GM12891 (cell line): ENCODE measurements at places on chromosomes 4 and X.

GRCh38 chrX:30085571-30085970 is 129.8 kb upstream of the MAGEB2 start:
- no peak for DNase-seq

- DNase-seq: no peak
Measured at GRCh38 chr4:55356991-55357461, 11.0 kb downstream of the SRD5A3 start.

DNA sequence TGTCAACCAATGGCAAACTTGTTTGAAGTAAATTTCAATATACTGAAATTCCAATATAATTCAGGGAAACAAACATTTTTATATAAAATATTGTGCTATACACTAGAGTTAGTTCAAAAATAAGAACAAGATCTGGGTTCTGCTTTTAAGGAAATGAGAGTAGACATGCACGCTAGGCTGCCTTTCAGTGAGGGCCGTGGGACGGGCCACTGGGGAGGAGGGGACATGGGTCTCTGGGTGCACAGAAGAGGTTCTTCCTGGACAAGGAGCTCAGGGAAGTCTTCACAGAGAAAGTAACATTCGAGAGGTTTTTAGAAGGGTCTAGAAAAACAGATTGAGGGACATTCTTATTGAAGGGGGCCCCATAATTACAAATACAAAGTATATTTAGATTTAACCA is 64.4 kb downstream of the SHROOM3 start:
- no peak for DNase-seq

DNA sequence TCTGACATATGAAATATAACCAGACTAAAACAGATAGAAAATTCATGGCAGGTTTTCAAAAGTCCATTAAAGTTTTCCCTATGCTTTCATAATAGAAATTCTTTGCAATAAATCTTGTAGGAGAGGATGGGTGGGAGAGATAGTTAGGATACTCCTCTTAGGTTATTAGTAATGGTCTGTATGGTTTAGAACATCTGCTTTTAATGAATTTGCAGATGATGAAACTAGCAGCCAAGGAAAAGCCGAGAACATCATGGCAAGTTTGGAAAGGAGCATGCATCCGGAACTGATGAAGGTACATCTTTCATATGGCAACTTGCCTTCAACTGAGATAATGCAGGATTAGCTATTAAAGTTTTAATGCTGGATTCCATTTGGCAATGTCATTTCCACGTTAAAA is 70.7 kb downstream of the DOCK11 start:
- no peak for DNase-seq

- DNase-seq: no peak
Measured at GRCh38 chr4:126766241-126766640, 866.5 kb upstream of the INTU start.

- DNase-seq: peak; percentile 2
Measured at GRCh38 chr4:154559494-154560418, 3.1 kb upstream of the FGB start.

GRCh38 chrX:29661290-29661689 is 554.1 kb upstream of the MAGEB2 start:
- DNase-seq: no peak

DNA sequence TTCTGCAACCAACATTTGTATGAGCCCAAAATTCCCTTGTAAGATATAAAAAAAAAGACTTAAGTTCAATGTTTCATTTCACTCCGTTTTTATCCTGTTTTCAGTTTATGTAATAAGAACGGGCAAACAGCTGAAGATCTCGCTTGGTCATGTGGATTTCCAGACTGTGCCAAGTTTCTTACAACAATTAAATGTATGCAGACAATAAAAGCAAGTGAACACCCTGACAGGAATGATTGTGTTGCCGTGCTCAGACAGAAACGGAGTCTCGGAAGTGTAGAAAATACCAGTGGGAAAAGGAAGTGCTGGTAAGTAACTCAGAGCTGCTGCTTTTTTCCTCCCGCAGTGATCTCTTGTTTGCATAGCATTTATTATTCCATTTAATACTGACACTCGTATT is 2.8 kb downstream of the ANKRD37 start:
- DNase-seq: no peak

DNA sequence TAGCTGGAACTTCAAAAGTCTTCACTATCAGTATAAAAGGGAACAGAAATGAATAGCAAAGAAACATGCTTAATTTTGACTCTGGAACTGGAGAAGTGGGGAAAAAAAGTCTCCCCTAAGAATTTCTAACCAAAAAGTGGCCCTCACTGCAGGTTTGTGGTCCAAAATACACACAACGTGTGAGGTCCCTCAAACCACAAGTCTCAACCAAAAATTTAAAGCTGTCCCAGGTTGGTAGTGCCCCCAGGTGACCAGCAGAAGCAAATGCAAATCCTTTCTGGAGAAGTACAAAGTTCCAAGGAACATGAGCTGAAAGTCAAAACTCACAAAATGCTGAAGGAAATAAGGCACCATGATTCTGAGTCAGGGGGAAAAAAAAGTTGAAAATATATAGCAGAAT is 23.6 kb upstream of the VAMP7 start:
- no peak for DNase-seq

DNA sequence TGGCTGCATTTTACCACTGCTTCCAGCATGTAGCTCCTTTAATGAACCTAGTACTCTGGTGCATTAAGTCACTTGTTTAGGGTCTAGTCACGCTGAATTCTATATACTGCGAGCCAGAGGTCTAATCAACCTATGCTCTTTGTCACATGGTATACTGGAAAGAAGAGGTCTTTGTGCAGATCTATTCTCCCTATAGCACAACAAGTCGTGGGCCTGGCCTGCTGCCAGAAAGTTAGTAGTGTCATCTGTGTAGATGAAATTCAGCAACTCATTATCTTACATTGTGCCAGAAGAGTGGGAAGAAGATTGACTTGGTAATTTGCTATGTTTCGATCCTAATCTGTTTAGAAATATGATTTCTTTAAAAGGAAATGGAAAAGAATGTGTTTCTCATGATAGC is 80.8 kb downstream of the AWAT2 start:
- no peak for DNase-seq

DNA sequence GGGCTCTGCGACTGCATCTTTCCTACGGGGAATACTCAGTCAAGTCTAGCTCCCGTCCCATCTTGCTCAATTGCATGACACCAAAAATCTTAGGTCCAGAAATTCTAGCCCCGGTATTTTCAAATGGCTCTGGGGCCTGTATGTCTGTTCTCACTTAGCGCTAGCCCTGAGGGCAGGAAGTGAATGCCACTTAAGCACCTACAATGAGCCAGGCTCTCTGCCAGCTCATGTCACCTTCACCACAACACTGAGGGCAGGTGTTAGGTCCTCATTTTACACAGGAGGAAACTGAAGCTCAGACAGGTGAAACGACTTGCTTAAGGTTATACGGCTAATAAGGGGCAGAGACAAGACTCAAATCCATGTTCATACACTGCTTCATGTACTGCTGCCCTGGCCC is 282.8 kb downstream of the PPP1R2C start:
- DNase-seq: no peak

GRCh38 chr4:83204731-83205130 is 79.9 kb downstream of the COQ2 start:
- no peak for DNase-seq
